Brain microvascular endothelial cell (primary cell): ENCODE measurements at places on chromosomes 7 and 10.

DNA sequence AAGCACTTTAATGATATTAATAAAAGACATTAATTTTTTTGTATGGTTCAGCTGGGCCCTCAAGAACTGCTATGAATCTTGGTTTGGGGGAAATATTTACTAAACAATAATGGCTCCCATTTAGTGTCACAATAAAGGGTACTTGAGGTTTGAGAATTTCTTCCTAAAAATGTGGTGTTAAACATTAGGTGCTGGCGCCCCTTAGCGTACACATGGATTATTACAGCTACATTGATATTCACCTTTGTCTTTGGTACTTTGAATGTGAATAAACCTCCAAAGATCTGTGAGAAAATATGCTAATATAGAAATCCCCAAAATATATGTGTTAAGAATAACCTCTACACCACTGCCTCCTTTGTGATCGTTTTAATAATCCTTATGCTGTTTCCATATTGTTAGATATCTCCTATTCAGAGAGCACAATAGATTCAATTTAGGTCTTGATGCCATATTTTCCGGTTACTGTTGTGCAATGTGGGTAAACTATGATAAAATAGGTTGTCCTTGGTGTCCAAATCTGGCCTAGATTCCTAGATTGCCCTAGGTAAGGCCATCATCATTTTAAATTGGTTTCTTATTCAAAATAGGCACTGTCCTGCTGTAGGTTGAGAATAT is 161.8 kb upstream of the CACNA2D1 start:
- peak; percentile 40 for DNase-seq

GRCh38 chr7:122135275-122135674 is 8.8 kb downstream of the AASS start:
- DNase-seq: no peak

GRCh38 chr7:135253851-135254771 is 20.5 kb downstream of the STRA8 start:
- DNase-seq: peak; percentile 61

GRCh38 chr10:131620314-131620713 is 280.5 kb upstream of the PPP2R2D start:
- no peak for DNase-seq

GRCh38 chr10:78600740-78601139 is 468.0 kb upstream of the ZMIZ1 start:
- DNase-seq: no peak

DNA sequence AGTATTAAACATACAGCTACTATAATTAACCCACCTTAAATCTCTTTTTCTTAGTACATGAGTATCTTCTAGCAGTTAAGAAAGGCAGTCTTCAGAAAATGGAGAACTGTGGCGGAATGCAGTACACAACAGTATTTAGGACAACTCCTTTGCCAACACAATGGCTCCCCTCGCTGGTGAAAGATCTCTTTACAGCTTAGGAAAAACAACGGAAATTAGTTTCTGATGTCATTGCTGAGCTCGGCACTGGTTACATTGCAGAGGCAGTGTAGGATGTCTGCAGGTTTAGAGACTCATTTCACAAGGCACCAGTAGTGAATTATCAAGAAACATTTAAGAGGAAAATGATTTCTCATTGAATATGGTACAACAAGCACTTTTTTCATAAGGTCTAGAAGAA is 43.4 kb downstream of the GLRX3 start:
- DNase-seq: peak; percentile 80

- no peak for DNase-seq
These were observed 141.6 kb downstream of the PRKAG2 start for GRCh38 chr7:151735186-151735850.

DNA sequence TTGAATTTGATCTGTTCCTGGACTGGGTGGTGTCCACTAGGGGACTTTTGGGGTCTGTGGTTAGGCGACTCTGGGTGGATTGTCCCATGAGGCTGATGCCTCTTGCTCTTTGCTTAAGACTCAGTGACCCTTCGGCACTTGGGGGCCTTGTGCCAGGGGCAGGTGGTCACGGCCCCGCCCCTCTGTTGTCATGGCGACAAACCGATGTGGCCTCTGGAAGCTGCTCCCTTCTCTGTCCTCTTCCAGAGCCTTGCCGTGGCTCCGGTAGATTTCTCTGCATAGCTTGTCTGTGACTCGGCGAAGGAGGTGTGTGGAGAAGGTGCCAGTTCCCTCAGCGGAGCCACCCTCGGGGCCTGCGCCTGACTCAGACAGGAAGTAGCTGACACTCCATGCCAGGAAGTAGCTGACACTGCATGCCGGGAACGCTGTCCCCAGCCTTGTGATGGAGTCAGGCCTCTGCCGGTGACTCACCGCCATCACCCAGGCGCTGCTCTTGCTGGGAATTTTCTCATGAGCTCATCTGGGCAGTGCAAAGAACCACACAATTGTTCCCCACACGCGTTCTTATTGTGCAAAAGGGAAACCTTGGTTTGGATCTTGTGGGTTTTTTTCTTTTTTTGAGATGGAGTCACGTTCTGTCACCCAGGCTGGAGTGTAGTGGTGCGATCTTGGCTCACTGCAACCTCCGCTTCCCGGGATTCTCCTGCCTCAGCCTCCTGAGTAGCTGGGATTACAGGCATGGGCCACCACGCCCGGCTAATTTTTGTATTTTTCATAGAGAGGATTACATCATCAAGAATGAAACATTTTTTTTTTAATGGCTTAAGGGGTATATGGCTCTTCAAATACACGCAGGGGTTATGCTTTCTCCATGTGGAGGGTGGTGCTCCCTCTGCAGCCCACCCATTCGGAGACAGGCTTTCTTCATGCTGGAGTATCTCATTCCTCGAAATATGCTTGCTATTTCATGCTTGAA is 72.6 kb downstream of the PFKFB3 start:
- DNase-seq: peak; percentile 98

- no peak for DNase-seq
These were observed 84.0 kb downstream of the ARL4A start for GRCh38 chr7:12771378-12771877.

DNA sequence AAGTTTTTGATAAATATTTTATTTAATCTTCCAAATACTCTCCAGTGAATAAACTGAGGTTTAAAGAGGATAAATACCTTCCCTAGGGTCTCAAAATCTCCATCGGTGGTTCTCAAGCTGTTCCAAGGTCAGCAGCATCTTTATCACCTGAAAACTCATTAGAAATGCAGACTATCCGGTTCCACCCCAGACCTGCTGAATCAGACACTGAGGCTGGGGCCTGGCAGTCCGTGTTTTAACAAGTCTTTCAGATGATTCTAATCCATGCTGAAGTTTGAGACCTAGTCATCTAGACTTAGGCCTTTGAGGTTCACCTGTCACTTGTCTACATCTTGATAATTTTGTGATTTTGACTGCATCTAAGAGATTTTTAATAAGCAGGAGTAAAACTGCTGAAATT is 37.5 kb downstream of the PLEKHA8 start:
- DNase-seq: no peak

GRCh38 chr7:116390363-116390762 is 109.2 kb upstream of the CAV2 start:
- no peak for DNase-seq

DNA sequence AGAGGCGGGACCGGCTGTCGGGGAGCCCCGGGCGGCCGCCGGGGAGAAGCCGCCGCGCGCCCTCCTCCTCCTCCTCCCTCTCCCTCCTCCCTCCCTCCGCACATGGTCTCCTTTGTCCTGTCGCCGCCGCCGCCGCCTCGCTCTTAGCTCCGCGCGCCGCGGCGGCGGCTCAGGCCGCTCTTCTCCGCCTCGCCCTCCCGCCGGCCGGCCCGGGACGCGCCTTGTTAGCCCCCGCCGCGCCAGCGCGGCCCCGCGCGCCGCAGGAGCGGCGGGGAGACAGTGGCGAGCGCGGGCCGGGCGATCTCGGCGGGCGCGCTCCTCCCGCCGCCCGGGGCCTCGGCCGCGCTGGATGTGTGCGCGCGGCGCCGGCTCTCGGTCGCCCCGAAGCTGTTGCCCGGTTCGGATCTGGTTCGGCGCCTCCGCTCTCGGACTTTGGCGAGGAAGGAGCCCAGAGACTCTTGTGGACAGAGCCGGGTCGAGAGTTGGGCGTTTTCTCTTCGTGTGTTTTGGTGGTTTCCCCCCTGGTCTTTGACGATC is 437.4 kb upstream of the GALNT17 start:
- peak; percentile 7 for DNase-seq

DNA sequence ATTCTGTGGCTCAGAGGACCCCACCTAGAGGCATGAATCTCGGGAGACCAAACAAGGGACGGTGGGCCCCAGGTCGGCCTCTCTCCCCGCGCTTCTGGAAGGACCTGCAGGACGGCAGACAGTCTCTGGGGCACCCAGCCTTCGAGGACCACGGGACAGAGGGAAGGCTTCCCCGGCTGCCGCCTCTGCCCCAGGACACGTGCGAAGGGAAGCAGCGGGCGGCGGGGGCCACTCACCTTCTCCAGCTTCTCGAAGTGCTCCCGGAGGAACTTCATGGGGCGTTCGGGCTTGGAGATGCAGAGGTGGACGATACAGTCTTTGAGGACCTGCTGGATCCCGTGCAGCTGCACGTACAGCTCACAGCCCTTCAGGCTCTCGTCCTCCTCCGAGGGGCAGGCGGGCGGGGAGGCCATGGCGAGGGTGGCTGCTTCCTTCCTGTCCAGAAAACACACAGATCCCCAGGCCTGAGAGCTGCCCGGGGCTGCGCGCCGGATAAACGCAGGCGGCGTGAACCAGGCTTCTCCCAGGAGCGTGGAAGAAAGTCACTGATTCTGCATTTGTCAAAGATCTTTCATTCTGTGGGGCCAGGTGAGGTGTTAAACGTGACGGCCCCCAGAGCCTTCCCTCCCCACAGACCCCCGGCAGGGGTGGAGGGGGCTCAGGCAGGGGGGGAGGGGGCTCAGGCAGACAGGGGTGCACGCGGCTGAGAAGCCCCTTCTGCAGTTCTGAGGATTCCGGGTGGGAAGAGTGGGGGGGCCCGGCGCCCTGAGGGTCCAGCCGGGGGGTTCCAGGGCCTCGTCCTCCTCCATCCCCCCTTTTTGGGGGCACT is 15.2 kb upstream of the DNAAF5 start:
- no peak for DNase-seq

- DNase-seq: no peak
These were observed 6.7 kb upstream of the RASGEF1A start for GRCh38 chr10:43273543-43273942.

DNA sequence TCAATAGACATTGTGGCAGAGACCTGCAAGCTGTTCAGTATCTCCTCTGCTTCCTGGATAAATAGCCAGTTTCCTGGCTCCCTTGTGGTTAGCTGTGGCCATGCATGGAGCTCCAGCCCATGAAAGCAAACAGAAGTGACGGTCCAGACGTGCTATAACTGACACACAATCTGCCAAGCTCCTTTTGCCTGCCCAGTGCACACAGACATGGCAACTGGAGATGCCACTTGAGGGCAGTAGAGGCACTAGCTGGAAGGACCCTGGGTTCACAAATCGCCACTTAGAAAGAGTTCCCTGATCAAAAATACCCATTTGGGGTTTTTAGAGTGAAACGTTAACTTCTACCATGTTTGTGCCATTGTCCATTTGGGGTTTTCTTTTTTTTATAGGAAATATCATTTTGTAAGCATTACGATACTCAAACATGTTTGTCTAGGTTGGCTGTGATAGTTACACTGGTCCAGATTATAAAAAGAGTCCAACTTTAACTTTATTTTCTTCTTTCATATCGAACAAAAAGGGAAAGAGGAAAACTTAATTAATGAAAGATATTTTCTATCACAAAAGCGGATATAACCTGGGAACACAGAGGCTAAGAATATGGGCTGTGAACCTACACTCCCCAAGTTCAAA is 31.3 kb downstream of the KIN start:
- DNase-seq: peak; percentile 11

GRCh38 chr7:50397320-50397970 is 52.7 kb downstream of the FIGNL1 start:
- no peak for DNase-seq

DNA sequence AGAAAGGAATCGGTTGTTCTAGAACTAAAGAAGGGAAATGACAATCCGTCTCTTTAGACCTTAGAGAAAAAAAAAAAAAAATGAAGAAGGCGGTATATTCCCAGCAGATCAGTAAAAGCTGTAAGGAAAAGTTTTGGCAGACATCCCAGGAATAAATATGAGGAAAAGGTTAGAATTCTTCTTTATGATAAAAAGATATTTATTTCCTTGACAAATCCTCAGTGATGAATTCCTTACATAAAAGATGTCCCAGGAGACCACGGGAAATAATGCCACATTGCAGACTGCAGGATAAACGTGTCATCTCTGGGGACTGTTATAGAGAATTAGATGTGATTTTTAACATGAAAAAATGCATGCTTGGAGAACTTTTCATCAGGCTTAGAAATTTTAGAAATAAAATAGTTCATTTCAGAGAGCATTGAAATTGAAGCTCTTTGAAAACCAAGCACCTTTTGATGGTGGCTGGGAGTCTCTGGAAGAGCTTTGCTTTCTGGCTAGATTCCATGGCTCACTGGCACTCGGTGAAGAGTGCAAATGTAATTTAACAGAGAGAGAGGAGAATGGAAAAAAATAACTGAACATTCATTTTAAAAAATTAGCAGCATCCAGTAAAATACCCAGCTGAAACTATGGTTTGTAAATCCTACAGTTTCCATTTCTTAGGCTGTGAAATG is 98.2 kb downstream of the PRPF18 start:
- DNase-seq: no peak

DNA sequence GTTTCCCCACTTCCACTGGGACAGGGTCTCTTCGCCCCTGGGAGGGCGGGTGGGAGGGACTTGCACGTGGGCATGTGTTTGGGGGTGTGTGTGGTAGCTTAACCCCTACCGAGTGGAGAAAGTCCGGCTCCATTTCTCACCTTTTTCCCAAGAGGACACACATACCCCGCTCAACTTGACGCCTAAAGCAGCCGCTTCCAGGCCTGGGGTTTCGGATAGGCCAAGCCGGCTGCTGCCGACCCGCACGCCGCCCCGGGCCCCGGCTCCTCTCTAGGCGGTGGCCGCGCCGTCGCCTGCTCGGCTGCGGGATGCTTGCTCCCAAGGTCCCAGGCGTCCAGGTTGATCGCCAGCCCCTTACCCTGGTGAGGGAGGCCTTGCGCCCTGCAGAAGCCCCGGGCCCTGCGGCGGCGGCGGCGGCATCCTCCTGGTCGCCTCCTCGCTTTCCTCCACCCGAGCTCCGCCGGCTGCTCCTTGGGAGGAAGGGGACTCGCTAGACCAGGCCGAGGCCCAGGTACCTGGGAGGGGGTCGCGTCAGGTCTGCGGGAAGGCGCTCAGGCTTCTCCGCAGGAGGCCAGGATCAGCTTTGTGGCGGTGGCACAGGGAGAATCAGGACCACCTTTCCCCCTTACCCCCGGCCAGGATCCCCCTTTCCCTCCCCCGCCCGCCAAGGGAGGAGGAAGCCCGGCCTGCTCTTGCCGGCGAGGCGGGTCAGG is 3.2 kb upstream of the GATA3 start:
- DNase-seq: no peak

DNA sequence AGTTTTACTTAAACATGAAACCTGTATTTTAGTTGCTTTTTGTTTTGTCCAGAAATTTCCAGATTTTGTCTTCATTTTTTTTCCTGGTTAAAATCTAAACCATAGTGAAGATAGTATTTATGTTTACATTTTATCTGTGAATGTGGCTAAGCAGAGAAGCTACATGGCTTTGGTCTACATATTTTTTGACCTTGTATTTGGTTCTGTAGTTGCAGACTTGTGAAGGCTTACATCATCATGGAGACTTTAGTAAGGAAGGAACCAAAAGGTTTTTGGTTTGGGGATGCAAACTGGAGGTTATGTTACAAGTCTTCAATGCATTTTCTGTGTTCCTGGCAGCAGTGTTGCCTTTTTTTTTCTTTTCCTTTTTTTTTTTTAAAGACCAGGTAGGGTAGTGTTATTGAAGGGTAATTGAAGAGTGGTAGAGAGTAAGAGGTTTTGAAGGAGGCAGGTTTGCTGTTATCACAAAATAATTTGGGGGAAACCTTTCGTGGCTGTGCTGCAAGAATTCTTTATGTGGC is 30.9 kb upstream of the VDAC2 start:
- no peak for DNase-seq

GRCh38 chr7:17329440-17329839 is 31.0 kb downstream of the AHR start:
- DNase-seq: no peak
